ENCODE measurements at places on chromosomes 7 and 10.

- no peak for DNase-seq
These were observed 442.4 kb downstream of the GALNT17 start for GRCh38 chr7:71574153-71574860.

- DNase-seq, result no peak
These were observed 1.1 kb upstream of the ACTA2 start for GRCh38 chr10:88953662-88954061.

DNA sequence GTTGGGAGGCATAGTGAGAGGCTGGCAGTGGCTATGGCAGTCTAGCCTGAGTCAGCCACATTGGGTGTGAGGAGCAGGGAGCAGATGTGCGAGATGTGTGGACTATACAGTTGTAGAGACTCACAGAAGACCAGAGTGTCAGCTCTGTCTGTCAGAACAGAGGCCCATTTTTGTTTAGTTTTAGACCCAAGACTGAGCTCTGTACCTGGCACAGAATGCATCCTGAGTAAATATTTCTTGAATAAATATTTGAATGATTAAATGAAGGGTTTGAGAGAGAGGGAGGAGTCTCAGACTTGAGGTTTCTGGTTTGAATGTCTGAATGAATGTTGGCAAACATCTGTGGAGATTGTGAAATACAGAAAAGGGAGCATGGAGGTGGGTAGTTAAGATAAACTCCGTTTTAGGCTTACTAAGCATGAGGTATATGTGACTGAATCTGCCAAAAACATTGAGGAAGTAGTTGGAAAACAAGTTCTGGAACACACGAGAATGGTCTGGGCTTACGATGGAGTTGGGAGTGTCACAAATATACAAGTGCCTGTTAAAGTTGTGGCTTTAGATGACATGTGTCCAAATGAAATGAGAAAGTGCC is 3.6 kb downstream of the SEC23IP start:
- DNase-seq, result no peak

DNA sequence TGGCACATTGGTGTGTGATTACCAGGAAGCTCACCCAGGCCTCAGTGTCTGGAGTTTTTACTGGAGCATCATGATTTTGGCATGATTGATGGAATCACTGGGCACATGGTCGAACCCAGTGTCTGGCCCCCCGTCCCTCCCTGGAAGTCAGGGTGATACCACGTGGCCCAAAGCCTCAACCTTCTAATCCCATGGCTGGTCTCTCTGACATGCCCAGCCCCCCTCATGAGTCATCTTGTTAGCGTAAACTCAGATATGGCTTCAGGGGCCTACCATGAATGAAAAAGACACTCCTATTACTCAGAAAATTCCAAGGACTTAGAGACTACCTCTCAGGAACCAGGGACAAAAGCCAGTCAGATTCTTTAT is 109.3 kb downstream of the GRK5 start:
- no peak for DNase-seq

DNA sequence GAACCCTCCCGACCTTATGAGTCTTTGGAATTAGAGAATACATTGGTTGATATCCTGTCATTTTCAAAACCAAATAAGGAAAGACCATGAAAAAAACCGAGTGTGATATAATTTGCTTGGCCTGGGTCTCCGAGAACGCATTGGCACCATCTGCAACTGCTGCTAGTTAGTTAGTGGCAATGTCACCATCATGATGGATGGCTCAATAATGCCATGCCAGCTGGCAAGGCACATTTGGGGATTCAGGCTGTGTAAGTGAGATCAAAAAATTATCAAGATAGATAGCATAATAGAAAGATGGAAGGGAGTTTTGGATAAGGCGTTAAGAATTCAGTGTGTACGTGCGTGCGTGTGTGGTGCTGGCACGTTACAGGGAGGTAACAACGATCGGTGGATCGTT is 134.7 kb upstream of the TCERG1L start:
- no peak for DNase-seq

GRCh38 chr7:78912781-78913180 is 540.7 kb downstream of the MAGI2 start:
- DNase-seq, result no peak

GRCh38 chr10:128498746-128499145 is 372.5 kb upstream of the MKI67 start:
- no peak for DNase-seq

DNA sequence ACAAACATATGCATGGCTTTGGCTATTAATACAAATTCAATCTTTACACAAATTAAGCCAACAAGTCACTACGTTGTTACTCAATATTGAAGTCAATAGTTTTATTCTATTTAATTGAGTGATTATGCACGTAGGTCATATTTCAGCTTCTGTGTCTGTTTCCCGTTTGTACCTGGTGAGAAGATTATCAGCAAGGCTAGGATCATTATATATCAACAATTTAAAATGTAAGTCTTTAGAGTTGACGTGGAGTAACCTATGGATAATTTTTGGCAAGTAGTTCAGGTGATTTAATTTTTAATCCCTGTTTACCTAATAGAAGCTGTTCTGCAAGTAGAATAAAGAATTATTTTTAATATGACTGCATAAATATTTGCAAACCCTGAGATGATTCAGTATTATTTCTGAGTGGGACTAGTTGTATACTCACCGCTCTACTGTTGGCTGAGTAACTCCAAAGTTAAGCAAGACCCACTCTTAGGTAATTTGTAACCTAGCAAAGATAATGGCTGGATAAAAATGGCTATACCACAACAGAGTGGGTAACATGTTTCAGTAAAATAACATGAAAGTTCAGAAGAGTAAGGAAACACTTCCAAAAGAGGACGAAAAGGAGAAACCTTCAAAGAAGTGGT is 161.0 kb downstream of the HGF start:
- no peak for DNase-seq

- no peak for DNase-seq
These were observed 2.3 kb downstream of the CDH23 start for GRCh38 chr10:71398976-71399375.

- peak; percentile 65 for DNase-seq
These were observed 514 bp downstream of the NHLRC2 start for GRCh38 chr10:113854761-113855588.

GRCh38 chr10:79444199-79445119 is 965 bp downstream of the ZCCHC24 start:
- peak; percentile 63 for DNase-seq

DNA sequence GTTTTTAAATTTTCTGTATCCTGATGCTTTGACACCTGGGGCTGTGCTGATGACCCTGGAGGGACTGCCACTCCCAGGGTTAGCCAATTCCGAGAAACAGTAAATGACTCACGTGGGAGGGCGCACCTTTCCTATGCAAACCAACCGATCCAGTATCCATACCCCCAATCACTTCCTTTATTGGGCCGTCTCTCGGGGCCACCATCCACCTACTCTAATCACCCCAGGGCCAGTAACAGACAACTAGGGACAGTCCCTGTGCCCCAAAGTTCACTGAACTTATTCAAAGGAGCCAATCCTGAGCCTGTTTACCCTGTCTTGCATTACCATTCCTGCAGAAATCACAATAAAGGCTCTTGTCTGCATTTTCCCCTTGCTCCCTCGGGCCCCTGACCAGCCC is 6.6 kb upstream of the LGI1 start:
- no peak for DNase-seq

DNA sequence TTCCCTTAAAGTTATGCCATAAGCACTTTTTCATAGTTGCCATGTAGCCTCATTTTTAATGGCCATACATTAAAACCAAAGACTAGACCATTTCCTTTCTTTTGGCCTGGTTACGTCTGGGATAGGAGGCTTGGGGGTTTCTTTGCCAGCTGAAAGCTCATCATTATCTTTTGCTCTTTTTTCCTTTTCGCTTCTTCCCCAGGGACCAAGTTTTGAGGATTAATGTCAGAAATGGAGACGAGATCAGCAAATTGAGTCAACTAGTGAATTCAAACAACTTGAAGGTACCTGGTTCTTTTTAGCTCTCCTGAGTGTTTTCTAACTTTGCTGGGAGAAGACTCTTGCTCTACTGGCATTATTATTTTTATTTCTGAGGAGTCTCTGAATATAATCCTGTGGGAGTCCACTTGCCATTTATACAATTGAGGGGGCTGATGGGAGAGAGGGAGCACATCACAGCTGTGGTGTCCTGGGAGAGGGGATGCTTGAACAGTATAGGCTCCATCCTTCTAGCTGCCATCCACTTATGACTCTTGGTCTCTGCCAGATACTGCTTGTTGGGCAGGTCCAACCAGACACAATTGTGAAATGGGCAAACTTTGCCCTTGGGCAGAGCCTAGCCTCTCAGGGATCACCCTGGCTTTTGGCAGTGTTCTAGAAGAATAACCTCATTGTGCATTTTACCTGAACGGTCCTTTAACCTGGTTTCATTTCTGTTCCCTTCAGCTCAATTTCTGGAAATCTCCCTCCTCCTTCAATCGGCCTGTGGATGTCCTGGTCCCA is 5.8 kb downstream of the CPA4 start:
- no peak for DNase-seq

DNA sequence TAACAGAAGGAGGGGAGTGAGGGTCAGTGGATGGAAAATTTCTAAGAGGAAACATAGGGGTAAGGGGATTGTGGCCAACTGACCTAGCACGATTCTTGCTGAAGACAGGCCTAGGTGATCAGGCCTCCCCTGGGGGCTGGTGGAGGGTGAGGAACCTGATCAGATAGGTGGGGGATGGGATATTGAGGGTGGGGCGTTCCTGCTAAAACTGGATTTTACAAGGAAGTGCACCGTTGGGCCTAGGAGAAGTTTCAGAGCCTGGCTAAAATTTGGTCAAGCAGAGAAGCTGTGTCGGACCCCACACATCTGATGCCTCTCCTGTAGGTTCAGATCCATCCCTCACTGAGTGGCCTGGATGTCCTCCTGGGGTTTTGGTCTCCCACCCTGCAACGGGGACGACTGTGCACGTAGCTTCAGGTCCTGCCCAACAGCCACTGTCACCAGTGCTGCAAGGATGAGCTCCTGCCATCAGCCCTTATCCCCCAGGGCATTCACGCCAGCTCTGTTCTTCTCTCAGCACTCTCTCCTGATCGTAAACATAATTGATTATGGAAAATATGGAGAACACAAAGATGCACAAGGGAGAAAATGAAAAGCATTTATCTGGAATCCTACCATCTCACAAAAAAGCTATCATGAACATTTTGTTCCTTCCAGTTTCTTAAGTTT is 89.9 kb downstream of the ADCY1 start:
- DNase-seq, result no peak

GRCh38 chr10:69239816-69240434 is 19.8 kb downstream of the HKDC1 start:
- no peak for DNase-seq

GRCh38 chr10:36437367-36437766 is 688.0 kb upstream of the ANKRD30A start:
- no peak for DNase-seq
